Islet precursor cell (in vitro differentiated cells): ENCODE measurements at places on chromosomes 7 and 10.

DNA sequence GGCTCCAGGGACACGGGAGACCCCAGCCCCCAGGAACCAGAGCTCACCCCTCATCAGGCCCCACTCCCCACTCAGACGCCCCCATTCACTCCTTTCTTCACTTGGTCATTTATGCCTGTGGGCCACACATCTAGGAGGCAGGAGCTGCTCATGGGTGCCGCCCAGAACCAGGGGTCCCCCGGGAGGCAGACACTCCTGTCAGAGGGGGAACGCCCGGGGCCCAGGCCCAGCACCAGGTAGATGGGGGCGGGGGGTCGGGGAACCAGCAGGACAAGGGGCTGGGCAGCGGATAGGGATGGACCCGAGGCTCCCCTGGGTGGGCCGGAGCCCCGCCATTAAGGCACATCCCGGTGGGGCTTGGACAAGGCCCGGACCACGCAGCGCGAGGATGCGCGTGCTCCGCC, 11.8 kb downstream of the CALY start:
- DNase-seq: no peak

DNA sequence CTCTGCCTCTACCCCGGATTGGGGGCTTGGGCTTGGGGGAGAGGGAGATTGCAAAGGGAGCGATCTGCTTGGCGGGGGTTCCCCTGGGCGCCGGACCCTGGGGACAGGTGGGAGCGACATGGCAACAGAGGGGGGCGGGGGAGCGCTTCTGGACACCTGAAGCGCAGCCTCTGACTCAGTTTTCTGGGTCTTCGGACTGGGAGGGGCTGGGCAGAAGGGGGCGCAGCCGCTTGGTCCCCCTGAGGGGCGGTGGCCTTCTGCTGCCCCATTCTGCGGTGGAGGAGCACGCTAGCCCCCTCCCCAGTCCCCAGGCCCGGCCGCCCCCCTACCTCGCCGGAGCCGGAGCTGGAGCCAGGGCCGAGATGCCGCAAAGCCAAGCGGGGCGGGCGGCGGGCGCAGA, 380 bp downstream of the NAT16 start:
- no peak for DNase-seq

GRCh38 chr10:95697429-95697828, 3.7 kb upstream of the TCTN3 start:
- no peak for DNase-seq

DNA sequence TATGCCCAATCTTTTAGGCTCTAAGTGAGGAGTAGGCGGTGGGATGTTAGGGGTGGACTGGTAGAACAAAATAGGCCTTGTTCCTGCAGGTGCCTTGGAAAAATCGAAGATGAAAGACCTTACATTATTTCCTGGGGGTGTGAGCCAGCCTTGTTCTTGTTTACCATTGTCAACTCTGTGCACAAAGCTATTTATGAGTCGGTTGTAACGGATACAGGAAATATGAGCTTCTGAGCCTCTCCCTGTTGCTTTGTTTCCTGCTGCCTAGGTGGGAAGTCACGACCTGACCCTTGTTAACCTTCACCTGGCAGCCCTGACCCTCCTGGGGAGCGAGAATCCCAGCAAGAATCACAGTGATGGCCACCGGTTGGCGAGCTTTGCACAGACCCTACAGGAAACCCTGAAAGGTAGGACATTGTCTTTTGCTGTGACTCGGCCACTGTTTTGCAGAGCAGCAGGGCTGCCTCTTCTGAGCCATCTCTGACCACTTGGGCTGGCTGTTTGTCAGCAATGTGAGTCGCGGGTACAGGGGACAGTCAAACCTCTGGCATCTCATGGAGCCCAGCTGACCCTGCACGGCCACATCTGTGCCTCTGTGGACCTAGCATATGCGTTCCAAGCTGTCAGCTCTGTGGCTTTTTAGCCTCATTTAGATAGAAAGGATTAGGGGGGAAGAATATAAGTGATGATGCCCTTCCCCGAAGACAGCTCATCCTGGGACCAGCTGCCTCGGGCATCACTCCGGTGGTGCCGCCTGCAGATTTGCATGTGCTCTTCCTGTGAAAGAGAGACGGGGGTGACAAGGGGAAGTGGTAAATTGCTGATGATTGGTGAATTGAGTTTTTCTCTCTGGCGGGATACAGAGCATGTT, 102.1 kb upstream of the ANLN start:
- no peak for DNase-seq

DNA sequence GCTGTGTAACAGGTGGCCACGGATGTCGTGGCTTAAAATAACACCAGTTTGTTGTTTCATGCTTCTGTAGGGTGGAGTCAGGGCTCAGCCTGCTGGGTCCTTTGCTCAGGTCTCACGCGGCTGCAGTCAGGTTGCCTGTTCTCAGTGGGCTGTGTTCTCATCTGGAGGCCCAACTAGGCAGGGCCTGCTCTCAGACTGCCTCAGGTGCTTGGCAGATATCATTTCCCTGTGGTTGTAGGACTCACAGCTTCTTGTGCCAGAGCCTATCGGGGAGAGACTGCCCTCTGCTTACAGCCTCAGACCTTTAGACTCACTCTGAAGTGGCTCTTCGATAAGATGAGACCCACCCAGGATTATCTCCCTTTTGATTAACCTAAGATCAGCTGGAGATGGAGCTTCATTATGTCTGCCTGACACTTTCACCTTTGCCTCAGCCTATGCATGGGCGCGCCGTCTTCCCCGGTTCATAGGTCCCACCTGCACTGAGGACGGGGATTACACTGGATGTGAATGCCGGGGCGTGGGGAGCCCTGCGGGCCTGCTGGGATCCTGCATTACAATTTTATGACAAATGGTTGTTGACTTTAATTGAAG, 55.3 kb downstream of the INPP5A start:
- no peak for DNase-seq
